A549 treated with AZD2906 at 1 μM for 4 hours (cell line): ENCODE measurements at places on chromosomes 3 and 15. TPM values are rescaled to one million over a fixed set of nuclear protein-coding genes. Genes with fewer than 3 reads are reported as not detected.

The PDZRN3 gene
- 0.07 TPM in 1 of 5 replicates, not detected in the others for total RNA-seq

The CHRNA3 gene
- 0.30 to 0.71 TPM (median 0.33 TPM) in 5 replicates for total RNA-seq

The LEKR1 gene
- 0.87 to 1.4 TPM (median 1.1 TPM) in 5 replicates for total RNA-seq

The WDR49 gene
- not detected in 5 replicates for total RNA-seq

The C3orf49 gene
- not detected in 5 replicates for total RNA-seq

The CKMT1A gene
- total RNA-seq, result 2.6 to 3.5 TPM (median 3.3 TPM) in 5 replicates

The ASB14 gene
- not detected in 5 replicates for total RNA-seq

The EEF1AKMT4 gene
- total RNA-seq, result 8.3 to 12.9 TPM (median 11.7 TPM) in 5 replicates

The DLEC1 gene
- 0.02 to 0.09 TPM (median 0.06 TPM) in 4 of 5 replicates, not detected in the other for total RNA-seq

The DUOX2 gene
- 0.03 to 0.05 TPM (median 0.03 TPM) in 5 replicates for total RNA-seq

The TTLL13 gene
- 0.03 to 0.57 TPM (median 0.12 TPM) in 5 replicates for total RNA-seq

The WNT7A gene
- 0.03 to 0.09 TPM (median 0.06 TPM) in 4 of 5 replicates, not detected in the other for total RNA-seq

The RFT1 gene
- total RNA-seq, result 18.9 to 27.9 TPM (median 26.9 TPM) in 5 replicates

The DPPA2 gene
- not detected in 5 replicates for total RNA-seq

The CYP1A2 gene
- not detected in 5 replicates for total RNA-seq

The IGF1R gene
- total RNA-seq, result 39.9 to 56.0 TPM (median 49.8 TPM) in 5 replicates

The MPI gene
- 28.0 to 42.3 TPM (median 33.9 TPM) in 5 replicates for total RNA-seq

The EIF4E3 gene
- total RNA-seq, result 3.3 to 4.6 TPM (median 3.5 TPM) in 5 replicates
